ENCODE measurements at places on chromosomes 4 and X.

DNA sequence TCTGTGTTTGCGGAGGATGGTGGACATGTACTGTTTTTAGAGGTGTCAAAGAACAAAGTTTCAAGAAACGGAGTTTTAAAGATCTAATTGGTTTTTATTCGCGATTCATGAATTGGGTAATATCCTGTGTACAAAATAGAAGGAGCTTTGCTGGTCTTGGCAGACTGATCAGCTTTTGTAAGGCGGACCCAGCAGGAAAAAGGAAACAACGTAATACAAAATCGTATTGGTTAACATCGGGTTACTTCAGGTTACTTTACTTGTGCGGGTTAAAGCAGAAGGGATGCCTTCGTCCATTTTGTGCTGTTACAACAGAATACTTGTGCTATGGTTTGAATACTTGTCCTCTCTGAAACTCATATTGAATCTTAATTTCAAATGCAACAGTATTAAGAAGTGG lies 11.4 kb upstream of the NYX start:
- H3K27me3 ChIP-seq: no peaks in the 10 kb centered on the region
- no peak for DNase-seq
- no peaks in the 10 kb centered on the region for H3K36me3 ChIP-seq
- no peak overlapping the region for H3K4me3 ChIP-seq
- no peak overlapping the region for H3K27ac ChIP-seq
- H3K4me1 ChIP-seq: no peaks in the 10 kb centered on the region

- no peaks in the 10 kb centered on the region for H3K36me3 ChIP-seq
- DNase-seq: no peak
- H3K27me3 ChIP-seq: no peaks in the 10 kb centered on the region
Measured at GRCh38 chr4:86916392-86916791, 18.4 kb upstream of the AFF1 start.

DNA sequence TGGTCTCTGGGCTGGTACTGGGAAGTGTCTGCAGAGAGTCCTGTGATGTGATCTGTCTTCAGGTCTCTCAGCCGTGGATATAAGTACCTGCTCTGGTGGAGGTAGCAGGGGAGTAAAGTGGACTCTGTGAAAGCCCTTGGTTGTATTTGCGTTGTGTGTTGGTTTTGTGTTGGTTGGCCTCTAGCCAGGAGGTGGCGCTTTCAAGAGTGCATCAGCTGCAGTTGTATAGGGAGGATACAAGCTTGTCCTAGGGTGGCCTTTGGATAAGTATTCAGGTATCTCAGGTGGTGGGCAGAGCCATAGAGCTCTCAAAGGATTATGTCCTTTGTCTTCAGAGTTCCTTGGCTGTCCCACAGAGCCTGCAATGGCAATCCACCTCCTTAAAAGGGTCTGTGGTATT lies 111.6 kb downstream of the MAGEB17 start:
- no peaks in the 10 kb centered on the region for H3K36me3 ChIP-seq
- H3K4me1 ChIP-seq: no peaks in the 10 kb centered on the region
- no peak overlapping the region for H3K27ac ChIP-seq
- no peaks in the 10 kb centered on the region for H3K27me3 ChIP-seq

DNA sequence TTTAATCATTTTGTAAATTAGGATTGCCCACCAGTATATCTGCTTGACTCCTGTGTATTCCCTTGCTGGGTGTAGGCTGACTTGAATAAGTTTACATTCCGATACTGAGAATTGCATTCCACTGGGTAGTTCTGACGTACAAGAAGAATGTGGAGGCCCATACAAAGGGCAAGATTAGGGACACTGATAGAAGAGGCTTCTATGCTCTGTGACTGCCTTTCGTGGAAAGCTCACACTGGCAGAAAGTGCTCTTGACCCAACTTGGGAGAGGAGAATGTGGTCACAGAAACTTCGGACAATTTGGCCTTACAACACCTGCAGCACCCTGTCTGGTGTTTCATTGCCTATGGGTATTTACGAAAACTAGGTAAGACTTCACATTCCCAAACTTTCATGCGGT lies 126.3 kb downstream of the RAPGEF2 start:
- peak overlapping the region; percentile 30 for H3K4me3 ChIP-seq
- H3K4me1 ChIP-seq: no peaks in the 10 kb centered on the region
- no peak for DNase-seq
- peak overlapping the region; percentile 76 for H3K27ac ChIP-seq
- H3K36me3 ChIP-seq: no peaks in the 10 kb centered on the region

- H3K36me3 ChIP-seq: no peaks in the 10 kb centered on the region
- no peaks in the 10 kb centered on the region for H3K27me3 ChIP-seq
- DNase-seq: no peak
- no peaks in the 10 kb centered on the region for H3K4me1 ChIP-seq
Measured at GRCh38 chr4:184103527-184104264, 114.0 kb downstream of the ENPP6 start.

- no peak overlapping the region for H3K4me3 ChIP-seq
- no peaks in the 10 kb centered on the region for H3K36me3 ChIP-seq
- no peak overlapping the region for H3K27ac ChIP-seq
- no peaks in the 10 kb centered on the region for H3K27me3 ChIP-seq
- no peak for DNase-seq
Measured at GRCh38 chrX:38943120-38943519, 141.9 kb downstream of the MID1IP1 start.

GRCh38 chr4:99043346-99043745 lies 45.2 kb downstream of the ADH5 start:
- no peaks in the 10 kb centered on the region for H3K27me3 ChIP-seq
- DNase-seq: no peak
- H3K4me1 ChIP-seq: no peaks in the 10 kb centered on the region
